ENCODE measurements at places on chromosomes 3 and 15.

DNA sequence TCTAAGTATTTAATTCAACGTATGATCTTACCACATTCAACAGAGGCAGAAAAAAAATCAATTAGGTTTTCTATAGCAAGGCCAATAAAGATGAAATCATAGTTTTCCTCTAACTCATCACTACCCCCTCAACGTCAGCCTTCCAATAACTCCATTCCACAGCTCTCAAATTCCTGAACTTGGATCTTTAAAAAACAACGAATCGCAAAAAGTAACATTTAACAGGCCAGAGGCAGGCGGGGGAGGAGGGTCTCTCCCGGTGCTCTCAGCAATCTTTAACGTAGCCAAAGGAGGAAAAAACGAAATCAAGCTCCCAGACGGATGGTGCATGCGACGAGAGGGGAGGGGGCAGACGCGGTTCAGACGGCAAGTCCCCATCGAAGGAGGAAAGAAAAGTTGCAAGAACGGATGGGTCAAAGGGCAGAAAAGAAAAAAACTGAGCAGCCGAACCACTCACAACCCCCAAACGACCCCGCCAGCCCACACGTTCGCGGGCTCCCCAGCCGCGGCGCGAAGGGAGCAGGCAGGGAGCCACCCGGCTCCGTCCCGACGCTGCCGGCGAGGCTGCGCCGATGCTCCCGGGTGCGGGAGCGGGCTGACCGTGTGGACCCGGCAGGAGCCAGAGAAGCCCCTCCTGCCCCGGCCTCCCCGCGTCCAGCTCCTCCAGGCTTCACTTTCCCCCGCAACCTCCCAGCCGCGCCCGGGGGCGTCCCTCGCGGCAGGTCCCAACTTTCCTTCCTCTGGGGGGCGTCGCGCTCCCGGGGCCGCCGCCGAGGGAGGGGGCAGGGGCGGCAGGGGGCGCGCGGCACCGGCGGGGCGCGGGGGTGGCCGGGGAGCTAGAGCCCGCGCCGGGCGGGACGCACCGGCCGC is 703 bp downstream of the PEAK1 start:
- DNase-seq = peak; percentile 24

GRCh38 chr3:161093895-161094294 is 11.3 kb downstream of the B3GALNT1 start:
- DNase-seq = no peak

DNA sequence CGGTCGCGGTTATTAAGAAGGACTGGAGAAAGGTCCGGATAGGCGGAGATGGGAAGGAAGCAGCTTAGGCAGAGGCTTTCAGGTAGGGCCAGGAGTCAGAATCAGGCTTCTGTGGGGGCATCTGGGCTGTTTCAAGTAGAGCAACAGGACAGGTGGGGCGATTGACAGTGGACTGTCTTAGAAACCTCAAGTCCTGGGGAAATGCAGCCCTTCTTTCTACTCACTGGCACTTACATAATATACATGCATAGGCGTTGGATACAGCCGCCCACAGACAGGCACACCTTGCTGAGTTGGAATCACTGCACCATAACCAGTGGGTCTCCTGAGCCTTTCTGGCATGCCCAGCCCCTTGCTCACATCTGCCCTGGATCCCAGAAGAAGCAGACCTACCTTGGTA is 730 bp downstream of the MYD88 start:
- no peak for DNase-seq

DNA sequence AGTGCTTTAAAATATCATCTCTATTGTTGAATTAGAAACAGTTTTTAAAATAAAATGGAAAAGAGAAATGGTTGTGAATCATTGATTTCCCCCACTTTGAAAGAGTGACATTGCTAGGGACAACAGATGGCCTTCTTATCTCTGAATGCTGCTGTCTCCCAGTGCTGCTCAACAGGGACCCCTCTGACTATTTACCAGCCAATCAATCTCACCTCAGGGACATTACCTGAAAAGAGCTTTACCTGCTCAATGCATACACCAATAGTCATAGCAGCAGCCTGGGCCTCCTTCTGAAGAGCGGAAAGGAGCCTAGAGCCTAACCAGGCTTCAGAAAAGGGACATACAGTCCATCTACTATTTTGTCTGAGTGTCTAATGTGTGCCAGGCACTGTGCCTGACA is 162.8 kb downstream of the CGGBP1 start:
- DNase-seq = no peak

DNA sequence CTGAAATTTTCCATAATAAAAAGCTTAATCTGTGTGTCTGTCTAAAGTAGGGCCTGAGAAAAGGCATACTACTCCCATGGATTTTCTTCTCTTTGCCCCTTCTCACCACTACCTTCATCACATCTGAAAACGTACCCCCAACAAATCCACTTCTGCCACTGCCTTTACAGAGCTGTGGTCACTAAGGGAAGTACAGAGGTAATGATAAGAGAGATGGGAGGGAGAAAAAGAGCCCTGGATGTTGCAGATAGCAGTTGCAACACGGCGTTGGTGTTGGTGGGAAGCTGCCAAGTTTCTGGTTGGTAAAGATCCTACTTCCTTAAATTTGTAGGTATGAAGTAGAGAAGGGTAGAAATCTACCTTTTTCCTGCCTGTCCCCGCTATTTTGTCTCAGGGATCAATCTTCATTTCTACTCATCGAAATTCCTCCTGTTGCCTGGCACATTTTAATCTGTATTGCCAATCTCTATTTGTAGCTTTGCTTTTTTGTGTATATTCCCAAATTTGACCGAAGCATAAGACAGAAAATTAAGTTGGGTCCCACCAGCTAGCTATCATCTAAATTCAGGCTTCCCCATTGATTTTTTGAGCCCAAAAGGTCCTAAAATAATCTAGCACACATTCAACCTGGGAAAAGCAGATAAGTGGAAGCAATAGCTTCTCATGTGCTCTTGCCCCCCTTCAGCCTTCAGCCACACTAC is 102.9 kb downstream of the TFDP2 start:
- no peak for DNase-seq

- DNase-seq = no peak
These were observed 458.9 kb downstream of the FHIT start for GRCh38 chr3:60792249-60792852.

DNA sequence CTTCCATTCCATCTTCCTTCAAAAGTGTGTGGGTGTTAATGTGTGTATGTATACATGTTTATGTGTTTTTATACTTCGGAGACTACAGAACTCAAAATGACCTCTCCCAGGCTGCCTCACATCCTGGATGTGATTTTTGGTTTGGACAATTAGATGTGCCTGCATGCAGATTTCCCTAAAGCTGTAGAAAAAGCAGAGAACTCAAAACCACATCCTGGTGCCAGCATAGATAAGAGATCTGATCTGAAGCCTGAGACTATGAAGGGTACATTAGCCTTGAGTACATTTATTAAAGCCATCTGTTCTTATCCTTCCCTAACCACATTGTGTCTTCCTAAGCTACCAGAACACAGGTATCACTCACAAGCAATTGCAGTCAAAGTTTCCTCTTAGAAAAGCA is 319.4 kb upstream of the RASGRP1 start:
- no peak for DNase-seq

GRCh38 chr3:160130950-160131349 is 94.3 kb upstream of the C3orf80 start:
- no peak for DNase-seq

DNA sequence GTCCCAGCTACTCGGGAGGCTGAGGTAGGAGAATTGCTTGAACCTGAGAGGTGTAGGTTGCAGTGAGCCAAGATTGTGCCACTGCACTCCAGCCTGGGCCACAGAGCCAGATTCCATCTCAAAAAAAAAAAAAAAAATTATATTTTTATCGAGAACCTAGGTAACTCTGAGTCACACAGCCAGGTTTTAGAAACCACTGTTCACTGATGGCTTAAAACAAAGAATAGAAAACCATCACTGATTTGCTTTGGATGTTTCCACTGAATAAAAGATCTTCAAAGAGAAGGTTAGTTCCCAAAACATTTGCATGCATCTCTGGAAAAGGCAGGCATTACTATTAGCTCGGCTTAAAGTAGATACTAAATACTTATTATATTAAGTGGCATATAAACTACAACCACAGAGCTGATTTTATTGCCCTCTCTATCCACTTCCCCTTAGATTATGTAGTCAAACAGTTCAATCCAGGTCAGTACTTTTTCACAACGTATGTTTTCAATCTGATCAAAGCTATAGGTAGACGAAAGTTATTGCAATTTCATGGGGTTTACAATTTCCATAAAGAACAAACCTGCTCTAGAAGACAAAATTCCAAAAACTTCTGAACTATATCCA is 1.4 kb downstream of the B4GALT4 start:
- no peak for DNase-seq

DNA sequence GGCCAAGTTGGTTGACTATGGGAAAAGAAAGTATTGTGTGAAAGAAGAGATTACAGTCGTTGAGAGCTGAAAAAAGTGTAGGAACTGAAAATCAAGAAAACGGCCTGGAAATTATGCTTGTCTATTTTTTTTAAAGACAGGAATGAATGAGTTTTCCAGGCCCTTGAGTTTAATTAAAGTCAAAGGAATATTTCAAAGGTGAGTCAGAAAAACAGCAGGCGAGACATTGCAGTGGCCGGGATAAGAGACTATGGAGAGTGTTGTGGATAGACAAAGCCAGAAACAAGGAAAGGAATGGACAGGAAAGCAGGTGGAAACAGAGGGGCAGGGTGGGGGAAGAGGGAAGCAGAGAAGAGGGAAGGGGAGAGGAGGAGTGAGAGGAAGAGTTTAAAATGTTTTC is 275.1 kb upstream of the LRTM1 start:
- no peak for DNase-seq

GRCh38 chr3:122074621-122075265 is 19.6 kb downstream of the CD86 start:
- peak; percentile 20 for DNase-seq

GRCh38 chr3:122911901-122912300 is 115.7 kb downstream of the SEMA5B start:
- DNase-seq = no peak
